ENCODE measurements at places on chromosomes 11 and 22.

- no peak for DNase-seq
These were observed 137.0 kb upstream of the ANO3 start for GRCh38 chr11:26194881-26195280.

DNA sequence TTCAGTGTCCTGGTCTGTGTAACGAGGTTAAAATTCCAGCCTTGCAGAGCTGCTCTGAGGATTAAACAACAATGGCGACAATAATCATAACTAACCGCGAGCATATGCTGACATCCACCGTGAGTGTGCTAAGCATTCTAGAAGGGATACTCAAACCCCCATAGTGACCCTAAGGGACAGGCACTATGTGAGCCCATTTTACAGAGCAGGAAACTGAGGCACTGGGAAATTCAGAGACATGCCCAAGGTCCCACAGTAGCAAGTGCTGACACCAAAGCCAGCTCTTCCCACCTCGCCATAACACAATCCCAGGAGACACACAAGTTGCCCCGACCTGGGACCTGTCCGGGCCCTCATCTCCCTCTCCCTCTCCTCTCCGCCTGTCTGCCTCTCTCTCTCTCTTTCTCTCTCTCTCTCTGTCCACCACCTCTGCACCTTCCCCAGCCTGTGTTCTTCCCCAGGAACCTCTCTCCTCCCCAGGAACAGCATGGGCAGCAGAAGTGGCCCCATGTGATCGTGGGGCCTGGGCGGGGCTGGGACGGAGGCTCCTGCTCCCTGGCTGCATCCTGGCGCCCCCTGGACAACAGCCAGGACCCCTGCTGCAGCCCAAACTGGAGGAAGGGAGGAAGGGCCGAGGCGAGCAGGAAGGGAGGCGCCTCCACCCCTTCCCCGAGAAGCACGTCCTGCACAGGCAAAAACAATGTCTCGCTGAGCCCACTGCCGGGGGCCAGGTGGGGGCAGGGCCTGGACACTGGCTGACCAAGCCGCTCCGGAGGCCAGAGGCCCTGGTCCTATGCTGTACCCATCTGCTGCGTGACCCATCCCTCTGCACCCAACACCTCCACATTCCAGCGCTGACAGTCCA, 14.8 kb upstream of the MFNG start:
- peak; percentile 72 for DNase-seq

DNA sequence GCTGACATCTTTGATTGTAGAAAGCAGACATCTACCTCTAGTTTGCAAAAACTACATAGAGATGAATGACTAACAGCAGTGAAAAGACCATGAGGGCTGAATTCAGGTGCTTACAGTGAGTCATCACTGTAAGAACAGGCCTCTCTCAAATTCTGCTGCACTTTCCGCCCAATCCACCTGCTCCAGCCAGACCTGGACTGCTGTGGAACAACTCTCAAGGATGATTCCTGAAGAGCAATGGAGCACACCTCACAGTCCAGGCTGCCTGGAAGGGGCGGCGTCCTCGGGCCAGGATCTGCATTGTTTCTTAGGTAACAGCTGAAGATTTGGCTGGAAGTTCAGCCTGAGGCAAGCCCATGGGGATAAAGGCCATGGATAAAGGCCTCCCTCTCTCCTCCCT, 15.1 kb downstream of the APOL2 start:
- no peak for DNase-seq

GRCh38 chr11:85582111-85582510, 45.0 kb downstream of the DLG2 start:
- no peak for DNase-seq

GRCh38 chr11:30497600-30497999, 88.6 kb downstream of the MPPED2 start:
- DNase-seq: no peak

GRCh38 chr11:76800466-76801200, 17.5 kb downstream of the TSKU start:
- no peak for DNase-seq

- DNase-seq: no peak
These were observed 540 bp downstream of the MS4A14 start for GRCh38 chr11:60396799-60397198.

- peak; percentile 15 for DNase-seq
These were observed 6.1 kb upstream of the CXCR5 start for GRCh38 chr11:118877487-118878162.

DNA sequence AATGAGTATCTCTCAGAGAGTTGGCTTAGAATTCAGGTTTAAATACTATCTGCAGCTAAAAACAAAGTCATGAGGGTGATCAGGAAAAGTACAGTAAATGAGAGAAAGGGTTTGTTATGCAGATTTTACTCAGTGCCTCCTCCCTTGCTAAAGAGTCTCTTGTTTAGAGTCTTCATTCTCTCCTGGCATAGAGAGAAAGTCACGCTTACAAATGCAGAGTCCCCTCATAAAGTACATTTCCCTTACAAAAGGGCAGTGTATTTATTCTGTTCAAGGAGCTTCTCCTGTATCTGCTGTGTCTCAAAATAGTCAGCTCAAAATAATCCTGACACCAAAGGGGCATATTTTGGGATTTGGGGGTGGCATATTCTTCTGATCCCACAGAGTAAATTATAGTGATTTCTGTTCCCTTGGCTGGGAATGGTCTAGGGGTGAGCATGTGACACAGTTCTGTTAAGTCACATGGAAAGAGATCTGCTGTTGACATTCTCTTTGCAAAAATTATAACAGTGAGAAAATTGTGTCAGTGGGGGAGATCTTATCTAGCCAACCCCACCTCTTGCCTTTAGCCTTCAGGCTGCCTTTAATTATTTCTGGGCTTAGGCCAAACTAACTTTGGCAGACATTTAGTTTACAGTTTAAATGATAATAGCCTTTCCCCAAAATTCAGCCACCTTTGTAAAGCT, 102.9 kb downstream of the MTNR1B start:
- DNase-seq: peak; percentile 39

DNA sequence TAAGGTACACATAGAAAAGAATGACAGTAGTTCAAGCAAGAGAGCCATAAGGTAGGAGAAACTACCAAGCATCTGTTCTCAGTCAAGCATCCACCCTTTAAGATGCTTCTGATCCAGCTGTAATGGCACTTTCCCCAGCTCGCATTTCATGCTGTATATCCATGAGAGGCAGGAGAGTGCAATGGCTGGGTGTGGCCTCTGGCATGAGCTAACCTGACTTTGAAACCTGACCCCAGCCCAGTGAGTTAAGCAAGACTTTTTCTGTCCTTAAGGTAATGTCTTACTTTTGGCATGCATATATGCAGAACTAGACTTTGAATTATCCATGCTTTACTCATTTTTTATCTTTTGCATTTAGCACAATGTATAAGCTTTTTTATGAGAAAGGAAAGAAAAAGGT, 79.8 kb upstream of the CNTN5 start:
- peak; percentile 13 for DNase-seq

GRCh38 chr11:112159098-112160065, 4.5 kb downstream of the IL18 start:
- no peak for DNase-seq

DNA sequence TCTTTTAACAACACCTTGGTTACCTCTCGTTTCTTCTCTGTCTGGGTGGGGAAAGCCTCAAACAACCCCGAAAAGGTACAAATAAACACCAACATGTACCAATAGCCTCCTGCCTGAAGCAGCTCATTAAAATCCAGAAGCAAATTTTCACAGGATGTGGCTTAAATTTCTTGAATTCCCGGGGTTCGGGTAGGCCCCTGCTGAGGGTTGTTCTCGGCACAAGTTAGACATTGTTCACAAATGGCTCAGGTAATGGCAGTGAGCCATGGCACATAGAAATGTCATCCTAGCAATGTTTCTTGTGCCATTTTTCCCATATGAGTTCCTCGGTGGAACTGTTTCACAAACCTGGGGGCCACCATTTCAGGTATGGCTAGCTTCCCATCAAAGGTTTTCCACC, 19.7 kb upstream of the GLYATL1 start:
- no peak for DNase-seq

- no peak for DNase-seq
These were observed 24.7 kb downstream of the LUZP2 start for GRCh38 chr11:24521601-24522000.

DNA sequence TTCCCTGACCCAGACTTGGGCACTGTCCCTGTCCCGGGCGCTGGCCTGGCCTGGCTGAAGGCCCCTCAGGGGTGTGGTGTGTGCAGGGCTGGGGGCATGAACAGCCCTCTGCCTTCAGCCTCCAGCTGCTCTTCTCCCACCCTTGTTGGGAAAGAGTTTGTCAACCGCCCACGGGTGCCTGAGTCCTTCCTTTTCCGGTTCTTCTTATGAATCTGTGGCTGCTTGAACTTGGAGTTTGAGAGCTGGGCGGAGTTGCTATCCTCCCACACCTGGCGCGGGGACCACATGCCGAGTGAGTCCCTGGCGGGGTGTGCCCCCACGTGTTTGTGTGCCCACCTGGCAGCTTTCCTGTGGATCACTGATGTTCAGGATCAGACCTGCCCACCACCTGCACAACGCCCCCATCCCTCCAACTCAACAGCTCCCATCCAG, 13.4 kb downstream of the NFAM1 start:
- no peak for DNase-seq

GRCh38 chr11:127037596-127037995, 37.0 kb upstream of the KIRREL3 start:
- DNase-seq: no peak

DNA sequence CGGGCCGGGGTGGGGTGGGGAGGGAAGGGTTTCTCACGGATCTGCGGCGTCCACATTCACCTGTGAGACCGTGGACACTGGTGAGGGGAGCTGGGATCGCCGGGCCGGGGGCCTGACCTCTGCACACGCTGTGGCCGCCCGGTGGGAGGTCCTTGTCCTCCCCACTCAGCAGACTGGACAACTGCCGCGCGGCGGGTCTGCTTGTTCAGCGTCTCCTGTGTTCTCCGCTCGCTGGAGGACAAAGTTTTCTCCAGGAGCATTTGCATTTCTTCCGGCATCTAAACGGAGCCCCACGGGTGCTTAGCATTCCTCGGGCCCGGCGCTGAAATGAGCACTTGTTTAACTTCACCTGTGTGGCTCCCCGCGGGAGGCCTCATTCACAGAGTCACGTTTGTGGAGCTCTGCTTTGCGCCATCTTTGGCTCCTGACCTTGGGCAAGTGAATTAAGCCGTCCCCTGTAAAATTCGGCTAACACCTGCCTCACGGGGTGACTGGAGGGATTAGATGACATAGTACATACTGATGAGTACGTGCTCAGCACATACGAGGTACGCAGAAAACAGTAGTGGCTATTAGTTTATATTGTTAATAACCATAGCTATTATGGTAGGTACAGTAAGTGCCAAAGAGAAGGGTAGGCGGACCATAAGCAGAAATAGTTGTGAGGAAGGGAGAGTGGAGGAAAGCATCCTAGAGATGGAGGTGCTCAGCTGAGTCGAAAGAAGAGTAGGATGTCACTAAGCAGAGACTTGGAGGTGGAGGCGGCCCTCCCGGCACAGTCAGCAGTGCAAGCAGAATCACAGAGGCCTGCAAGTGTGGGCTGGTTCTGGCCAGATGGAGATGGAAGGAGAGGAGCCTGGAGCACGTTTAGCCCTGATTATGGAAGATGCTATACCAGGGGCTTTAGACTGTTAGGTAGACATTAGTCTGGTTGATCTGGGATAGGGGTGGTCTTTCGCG, 885 bp downstream of the TRMU start:
- DNase-seq: peak; percentile 74

- no peak for DNase-seq
These were observed 2.0 kb downstream of the MUS81 start for GRCh38 chr11:65862191-65862735.

- no peak for DNase-seq
These were observed 2.9 kb downstream of the ALDH3B1 start for GRCh38 chr11:68012843-68013610.

DNA sequence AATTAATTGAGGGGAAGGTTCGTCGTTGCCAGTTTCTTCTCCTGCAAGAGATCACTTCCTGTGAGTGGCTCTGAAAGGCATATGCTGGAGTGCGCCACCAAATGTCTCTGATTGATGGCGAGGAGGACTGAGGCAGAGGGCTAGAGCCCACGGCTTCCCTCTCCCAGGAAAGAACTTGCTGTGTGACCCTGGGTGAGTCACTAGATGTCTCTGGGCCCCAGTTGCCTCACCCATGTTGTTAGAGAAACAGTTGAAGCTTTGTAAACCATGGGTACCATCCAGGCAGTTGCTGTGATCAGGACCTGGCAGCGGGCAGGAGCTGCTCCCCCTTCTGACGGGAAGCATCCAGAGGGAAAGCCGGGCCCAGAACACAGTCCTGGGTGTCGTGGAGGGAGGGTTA, 3.2 kb downstream of the ABCG4 start:
- no peak for DNase-seq

GRCh38 chr11:85699957-85700741, 14.2 kb upstream of the CCDC89 start:
- DNase-seq: no peak

- DNase-seq: no peak
These were observed 54.9 kb downstream of the ME3 start for GRCh38 chr11:86617502-86617901.

DNA sequence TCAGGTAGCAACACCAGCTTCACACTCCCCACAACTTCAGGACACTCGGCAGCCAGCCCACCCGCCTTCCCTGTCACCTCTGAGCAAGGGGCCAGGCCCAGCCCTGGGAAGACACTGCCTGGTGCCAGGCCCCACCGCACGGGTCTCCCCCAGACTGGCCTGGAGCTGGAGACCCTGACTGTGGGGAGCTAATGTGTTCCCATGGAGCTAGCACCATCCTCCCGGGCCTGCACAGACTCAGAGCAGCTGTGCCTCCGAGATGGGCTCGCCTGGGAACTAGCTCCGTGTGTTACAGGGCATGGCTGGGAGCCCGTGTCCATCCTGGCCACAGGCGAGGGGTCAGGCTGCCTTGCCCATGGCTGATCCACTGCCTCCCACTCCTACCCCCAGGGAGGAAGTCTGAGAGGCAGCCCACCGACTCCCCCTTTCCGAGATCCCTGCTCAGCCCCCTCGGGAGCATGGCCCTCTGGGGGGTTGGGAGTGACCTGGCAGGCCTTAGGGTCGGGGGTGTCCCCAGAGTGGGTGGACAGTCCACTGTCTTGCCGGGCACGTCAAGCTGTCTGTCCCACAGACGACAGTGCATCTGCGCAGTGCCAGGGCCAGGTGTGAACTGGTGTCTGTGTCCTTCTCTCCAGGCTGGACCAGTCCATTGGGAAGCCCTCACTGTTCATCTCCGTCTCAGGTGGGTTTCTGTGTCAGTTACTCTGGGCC, 76.7 kb upstream of the KCNQ1OT1 start:
- peak; percentile 56 for DNase-seq

GRCh38 chr11:36019722-36020121, 75.9 kb downstream of the LDLRAD3 start:
- no peak for DNase-seq

DNA sequence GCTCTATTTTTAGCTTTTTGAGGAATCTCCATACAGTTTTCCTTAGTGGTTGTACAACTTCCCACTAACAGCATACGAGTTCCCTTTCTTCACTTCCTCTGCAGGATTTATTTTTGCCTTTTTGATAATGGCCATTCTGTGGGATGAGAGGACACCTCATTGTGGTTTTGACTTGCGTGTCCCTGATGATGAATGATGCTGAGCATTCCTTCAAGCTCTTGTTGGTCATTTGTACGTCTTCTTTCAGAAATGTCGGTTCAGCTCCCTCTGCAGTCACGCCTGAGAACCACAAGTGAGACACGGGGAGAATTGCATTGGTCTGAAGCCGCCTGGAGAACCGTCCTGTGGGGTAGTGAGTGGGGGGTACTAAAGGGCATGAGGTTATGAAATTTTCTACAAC, 2.0 kb upstream of the KRTAP5-10 start:
- peak; percentile 88 for DNase-seq

GRCh38 chr11:9265211-9266131, at the start of gene DENND5A:
Gene DENND5A, minus strand, starts transcription at chr11:9265350. Its CDS starts 281 bp downstream, at chr11:9265069.
- DNase-seq: peak; percentile 100

Measured in H7 (cell line).